ENCODE measurements at places on chromosomes 12 and 14. TPM values are rescaled to one million over a fixed set of nuclear protein-coding genes. Genes with fewer than 3 reads are reported as not detected.

DNA sequence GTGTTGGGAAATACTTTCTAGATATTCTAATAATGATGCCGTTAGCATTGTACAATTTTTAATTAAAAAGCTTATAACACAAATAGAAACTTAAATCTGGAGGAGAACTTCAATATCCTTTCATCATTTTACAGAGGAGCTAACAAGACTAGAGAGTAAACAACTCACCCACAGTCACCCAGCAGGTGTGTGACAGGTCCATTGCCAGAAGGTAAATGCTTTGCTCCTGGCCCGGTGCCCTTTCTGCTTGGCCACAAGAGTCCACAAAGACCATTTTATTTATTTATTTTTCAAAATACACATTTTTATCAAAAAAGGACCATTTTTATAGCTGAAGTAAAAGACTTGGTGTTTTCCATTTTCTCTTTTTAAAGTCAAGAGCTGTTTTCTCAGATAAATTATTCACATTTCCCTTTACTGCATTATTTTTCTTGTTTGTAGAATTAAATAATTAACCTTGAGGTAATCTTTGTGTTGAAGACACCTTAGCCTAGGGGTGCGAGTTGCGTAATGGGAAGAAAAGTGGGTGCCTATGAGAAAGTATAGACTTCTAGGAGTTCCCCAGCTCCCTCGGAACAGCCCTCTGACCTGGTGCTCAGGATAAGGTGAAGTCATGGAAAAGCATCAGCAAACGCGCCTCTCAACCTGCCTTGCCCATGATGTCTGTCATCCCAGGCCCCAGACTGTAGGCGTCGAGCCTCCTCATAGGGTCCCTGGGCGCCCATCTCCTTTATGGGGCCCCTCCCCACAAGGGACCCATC, 26.3 kb upstream of the AMIGO2 start:
- no peak overlapping the region for H3K4me3 ChIP-seq
- no peaks in the 10 kb centered on the region for H3K36me3 ChIP-seq
- H3K4me1 ChIP-seq = no peaks in the 10 kb centered on the region
- H3K27ac ChIP-seq = no peak overlapping the region

The PLEKHG7 gene
- total RNA-seq = 1.5 TPM

The OTX2 gene
- not detected for total RNA-seq

The MFAP5 gene
- 0.38 TPM for total RNA-seq

The RAB5B gene
- total RNA-seq = 112 TPM

The TAS2R50 gene
- 2.0 TPM for total RNA-seq

The SERPINA3 gene
- 1,762 TPM for total RNA-seq

- H3K4me3 ChIP-seq = no peak overlapping the region
- no peaks in the 10 kb centered on the region for H3K36me3 ChIP-seq
- DNase-seq = no peak
- no peak overlapping the region for H3K27ac ChIP-seq
These were observed 11.9 kb downstream of the TTC9 start for GRCh38 chr14:70653662-70654061.

The ATXN7L3B gene
- 35.1 TPM for total RNA-seq

DNA sequence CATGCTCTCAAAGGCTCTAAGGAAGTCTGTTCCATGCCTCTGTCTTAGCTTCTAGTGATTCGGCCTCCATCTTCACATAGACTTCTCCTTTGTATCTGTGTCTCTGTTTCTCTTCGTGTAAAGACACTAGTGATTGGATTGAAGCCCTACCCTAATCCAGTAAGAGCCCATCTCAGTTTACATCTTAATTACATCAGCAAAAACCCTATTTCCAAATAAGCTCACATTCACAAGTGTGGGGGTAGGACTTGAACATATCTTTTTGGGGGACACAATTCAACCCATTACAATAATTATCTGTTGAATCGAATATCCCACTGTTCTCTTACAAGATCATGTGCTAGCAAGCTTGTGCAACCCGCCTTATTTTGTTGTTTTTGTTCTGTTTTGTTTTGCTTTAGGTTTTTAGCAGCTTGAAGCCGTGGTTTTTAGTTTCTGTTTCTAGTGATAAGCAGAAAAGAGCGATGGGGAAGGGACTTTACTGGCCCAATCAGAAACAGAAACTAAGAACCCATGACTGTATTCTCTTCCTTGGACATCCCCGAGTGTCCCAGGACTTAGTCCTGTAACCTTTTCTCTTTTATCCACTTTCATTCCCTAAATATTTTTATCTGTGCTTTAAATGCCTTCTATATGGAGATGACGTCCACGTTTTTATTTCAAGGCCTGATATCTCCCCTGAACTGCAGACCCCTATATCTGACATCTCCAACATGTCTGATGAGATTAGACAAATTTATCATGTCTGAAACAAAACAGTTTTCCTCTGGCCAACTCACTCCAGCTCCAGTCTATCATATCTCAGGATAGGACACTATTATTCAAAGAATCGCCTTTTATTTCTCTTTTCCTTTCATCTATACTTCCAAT, 353.0 kb downstream of the CCDC91 start:
- no peaks in the 10 kb centered on the region for H3K36me3 ChIP-seq
- no peaks in the 10 kb centered on the region for H3K27me3 ChIP-seq
- H3K27ac ChIP-seq = no peak overlapping the region
- H3K4me1 ChIP-seq = no peaks in the 10 kb centered on the region

GRCh38 chr12:12379831-12380730, 23.2 kb downstream of the BORCS5 start:
- no peaks in the 10 kb centered on the region for H3K4me1 ChIP-seq
- H3K27ac ChIP-seq = no peak overlapping the region
- no peak overlapping the region for H3K4me3 ChIP-seq
- no peak for DNase-seq

Data from kidney (tissue), 22 donors.